ENCODE measurements at places on chromosomes 1 and 21.
A peak's percentile ranks its signal among the peaks of the same experiment; 100 is the strongest.

DNA sequence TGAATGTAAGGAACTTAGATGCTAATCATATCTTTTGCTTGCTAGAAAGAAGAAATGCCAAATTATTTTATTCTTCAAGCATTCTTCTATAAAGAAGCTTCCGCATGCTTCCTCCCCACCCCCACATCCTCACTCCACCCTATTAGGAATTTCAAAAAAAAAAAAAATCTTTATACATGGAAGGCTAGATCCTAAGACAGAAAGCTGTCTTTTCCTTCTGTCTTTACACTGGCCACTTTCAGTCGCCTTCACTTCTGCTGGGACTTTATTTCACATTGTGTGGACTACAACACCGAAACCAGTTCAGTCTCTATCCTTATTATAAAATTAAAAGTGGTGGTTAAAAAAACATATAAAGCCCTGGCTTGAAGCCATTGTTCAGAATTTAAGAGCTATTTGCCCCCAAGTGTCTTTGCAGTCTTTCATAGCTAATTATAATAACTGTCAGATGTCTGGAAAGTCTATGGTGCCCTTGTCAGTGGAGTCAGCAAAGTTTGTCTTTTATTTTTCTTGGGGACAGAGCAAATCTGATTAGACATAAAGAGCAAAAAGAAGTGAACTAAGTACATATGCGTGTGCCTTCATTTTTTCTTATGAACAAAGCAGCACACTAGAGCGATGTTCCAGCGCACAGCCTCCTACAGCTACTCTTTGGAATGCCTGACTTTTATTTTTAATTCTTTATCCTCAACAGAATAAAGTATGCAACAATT, 297.7 kb downstream of the PTPRC start:
- DNase-seq, result peak; percentile 43

GRCh38 chr1:241934201-241934848, 23.2 kb upstream of the BECN2 start:
- DNase-seq, result no peak

DNA sequence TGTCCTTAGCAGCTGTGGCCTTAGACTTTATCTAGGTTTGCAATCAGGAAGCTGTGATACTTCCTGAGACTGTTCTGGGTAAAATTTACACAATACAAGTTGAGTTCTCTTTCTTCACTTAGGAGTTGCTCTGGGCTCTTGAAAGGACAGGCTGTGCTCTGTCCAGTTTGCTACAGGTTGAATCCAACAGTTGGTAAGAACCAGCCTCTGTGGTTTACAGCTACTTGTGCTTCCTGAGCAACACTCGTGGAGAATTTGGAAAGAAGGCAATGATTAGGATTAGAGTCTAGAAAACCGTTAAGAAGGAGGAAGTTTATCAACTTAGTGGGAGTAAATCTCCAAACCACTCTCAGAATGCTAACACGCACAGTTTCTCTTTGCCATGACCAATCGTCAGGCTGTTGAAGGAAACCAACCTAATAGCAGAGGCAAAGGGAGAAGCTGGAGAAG, 26.8 kb downstream of the GFI1 start:
- DNase-seq, result no peak

- DNase-seq, result no peak
These were observed 19.1 kb downstream of the COL11A1 start for GRCh38 chr1:103089221-103089620.

DNA sequence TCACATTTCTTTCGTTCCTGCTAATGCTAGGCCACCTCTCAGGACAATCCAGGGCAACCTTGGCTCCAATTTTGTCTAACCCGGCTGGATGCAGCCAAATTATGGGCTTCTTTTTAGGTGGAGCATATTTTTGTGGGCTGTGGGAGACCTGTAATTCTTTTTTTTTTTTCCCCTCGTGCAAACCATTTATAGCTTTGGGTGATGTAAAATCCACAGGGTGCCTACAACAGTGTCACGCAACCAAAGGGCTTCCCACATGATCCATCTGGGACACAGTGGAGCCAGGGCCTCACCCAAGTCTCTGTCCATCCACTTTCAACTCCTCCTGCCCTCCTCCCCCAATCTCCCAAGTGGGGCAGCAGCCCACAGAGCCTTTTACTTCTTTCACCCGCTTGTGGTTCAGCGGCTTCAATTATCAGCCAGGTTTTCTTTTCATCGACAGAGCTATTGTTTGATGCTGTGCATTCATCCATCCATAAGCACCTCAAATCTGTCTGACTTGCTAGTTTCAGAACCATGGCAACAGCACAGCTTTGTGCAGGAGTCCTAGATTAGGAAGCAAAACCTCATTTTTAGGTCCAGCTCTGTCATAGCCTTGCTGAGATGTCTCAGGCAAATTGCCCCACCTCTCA, 10.0 kb upstream of the OVAAL start:
- no peak for DNase-seq

GRCh38 chr1:226954777-226955176, 14.7 kb downstream of the COQ8A start:
- DNase-seq, result no peak

DNA sequence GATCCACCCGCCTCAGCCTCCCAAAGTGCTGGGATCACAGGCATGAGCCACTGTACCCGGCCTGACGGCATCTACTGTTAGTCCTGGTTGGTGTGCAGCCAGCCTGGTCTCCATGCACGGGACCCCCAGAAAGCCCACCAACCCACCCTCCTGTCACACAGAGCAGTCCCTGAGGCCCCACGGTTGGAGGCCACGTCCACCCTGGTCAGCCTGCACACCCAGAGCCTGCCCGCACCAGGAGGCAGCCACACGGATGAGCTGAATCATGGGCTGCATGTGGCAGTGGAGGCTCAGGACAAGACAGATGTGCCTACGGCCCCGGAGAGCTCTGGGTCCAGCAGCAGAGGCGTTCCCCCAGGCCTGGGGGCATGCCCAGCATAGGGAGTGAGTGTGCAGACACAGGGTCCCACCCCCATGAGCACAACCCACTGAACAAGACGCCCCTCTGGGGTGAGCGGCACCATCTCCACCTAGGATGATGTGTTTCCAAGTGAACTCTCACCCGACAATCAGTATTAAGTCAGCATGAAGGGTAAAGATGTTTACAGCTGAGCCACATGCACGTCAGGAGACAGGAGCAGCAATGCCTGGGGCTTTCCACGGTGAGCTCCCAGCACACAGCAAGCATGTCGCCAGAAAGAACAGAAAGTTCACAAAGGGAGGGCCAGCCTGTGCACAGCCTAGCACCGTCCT, 102.1 kb downstream of the WDR4 start:
- peak; percentile 40 for DNase-seq

DNA sequence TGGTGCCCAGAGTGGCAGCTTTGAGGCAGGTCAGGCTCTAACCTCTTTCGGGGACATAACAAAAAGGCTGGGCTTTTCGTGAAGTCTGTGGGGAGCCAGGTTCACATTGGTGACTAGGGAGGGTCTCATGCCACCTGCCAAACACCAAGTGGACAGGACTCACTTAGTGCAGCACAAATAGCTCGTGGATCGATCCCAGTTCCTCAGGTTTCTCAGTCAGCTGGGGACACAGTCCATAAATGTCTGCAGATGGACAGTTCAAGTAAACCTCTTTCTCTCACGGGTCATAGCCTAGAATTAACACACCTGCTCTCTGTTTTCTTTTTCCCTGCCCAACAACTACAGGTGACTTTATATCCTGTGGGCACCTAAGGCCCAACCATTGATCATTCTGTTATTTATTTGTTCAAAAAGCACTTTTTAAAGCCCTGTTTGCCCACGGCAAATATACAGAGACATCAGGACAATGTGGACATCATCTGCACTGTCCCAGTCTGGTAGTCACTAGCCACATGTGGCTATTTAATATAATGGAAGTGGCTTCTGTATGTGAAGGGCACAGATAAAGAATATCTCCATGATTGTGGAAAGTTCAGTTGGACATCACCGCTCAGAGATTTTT, 53.5 kb downstream of the CAPN2 start:
- DNase-seq, result no peak

DNA sequence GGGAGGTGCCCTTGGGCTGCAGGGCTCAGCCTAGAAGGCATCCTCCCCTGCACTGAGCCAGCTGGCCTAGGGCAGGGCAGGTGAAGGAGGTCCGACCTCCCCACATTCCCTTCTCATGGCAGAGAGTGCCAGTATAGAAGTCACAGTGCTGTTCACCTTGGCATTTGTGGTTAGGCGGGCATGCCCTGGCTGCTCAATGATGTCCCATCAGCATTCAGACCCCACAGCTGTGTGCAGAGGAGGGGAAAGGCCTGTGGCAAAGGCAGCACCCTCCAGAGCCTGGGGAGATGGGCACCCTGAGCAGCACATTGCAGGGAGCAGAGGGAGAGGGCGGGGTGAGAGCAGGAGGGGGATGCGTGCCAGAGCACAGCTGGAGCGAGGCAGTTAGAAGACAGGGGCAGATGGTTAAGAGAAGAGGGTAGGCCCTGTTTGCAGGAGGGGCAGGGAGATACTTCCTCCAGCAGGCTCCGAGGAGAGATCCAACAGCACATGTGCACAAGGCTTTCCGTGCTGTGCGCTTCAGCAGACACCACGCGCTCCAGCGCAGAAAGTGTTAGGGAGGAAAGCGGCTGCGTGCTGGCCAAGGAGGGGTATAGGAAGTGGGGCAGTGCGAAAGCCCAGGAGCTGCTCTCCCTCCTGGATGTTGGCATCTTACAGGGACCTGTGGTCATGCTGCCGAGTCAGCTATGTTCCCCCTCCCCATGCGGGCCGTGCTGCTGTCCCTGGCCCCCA, 43.7 kb upstream of the COL6A1 start:
- no peak for DNase-seq

DNA sequence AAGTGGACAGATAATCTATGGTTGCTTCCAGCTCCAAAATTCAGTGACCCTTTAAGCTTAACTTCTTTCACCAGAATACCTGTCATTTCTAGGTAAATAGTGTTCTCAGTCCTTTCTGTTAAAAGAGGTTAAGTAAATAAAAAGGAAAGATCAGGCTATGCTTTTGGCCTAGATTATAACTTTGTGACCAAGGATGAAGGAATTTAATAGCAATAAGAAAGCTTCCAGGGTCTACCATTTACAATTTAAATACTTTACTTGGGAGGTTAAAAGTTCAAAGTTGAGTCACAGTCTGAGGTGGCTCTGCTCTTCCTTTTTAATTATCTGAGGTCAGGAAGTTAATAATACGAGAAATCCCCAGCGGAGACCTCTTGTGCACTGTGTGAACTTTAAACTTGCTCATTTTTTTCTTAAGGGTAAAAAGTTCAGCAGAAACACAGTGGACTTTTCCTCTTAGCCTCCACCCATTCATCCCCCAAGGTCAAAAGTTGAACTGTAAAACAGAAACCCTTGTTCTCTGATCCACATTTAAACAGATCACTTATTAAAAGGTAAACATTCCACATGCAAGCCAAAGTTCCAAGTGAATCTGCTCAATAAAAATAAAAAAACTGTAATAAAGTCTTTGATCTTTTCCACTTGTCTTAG, 187.1 kb downstream of the NRIP1 start:
- peak; percentile 99 for DNase-seq

GRCh38 chr1:155166051-155166470, 7.0 kb downstream of the KRTCAP2 start:
- no peak for DNase-seq

GRCh38 chr21:45539796-45540600, 2.2 kb downstream of the SLC19A1 start:
- no peak for DNase-seq

- peak; percentile 68 for DNase-seq
These were observed 186.1 kb downstream of the CLEC20A start for GRCh38 chr1:178310685-178311105.

GRCh38 chr1:91901231-91901630, 15.3 kb upstream of the TGFBR3 start:
- no peak for DNase-seq
